ENCODE measurements at places on chromosomes 11 and 22.
A peak's percentile ranks its signal among the peaks of the same experiment; 100 is the strongest.

DNA sequence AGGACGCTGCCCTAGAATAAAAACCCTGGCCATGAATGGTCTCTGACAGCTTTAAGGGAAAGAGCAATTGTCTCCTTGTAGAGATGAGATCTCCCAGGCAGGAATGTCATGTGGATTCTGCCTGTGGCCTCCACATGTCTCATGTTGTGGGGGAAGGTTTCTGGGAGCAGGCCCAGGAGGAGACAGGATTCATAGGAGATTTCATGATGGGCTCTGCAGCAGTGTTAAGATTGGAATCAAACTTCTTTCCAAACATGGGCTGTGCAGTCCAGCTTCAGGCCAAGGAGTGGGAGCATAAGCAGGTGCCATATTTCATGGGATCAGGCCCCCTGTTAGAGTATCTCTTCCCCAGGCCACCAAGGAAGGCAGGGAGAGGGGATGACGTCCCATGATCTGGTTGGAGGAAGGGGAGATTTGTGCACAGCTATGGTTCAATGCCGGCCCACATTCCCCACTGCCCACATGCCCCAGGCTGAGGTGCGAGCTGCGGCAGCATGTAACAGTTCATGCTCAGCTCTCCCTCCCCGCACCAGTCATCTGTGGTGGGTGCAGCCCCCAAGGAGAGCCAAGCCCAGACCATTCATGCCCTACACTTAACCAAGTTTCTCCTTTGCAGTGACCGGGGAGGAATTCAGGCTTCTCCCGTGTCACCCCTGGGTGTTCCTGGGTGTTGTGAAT, 42.5 kb downstream of the LMO1 start:
- no peak for DNase-seq

DNA sequence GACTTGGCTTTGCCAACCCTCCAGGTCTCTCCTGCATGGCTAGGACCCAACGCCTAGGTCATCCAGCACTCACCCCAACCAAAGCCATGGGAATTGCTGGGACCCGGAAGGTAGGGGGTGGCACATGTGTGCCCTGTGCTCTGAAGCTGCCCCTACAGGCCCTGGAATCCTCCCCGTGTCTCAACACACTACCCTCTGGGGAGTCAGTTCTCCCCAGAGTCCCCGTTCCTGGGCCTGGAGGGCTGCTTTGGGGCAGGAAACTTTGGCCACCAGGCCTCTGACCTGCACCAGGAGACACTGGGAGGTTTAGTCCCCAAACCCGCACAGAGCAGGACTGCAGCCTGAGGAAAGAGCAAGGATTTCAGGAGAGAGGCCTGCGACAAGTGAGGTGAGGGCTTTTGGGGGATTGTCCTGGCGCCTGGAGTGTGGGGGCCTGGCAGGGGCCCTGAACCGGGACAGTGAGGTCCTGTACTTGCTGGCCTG, 495 bp upstream of the IFITM1 start:
- DNase-seq, result no peak

DNA sequence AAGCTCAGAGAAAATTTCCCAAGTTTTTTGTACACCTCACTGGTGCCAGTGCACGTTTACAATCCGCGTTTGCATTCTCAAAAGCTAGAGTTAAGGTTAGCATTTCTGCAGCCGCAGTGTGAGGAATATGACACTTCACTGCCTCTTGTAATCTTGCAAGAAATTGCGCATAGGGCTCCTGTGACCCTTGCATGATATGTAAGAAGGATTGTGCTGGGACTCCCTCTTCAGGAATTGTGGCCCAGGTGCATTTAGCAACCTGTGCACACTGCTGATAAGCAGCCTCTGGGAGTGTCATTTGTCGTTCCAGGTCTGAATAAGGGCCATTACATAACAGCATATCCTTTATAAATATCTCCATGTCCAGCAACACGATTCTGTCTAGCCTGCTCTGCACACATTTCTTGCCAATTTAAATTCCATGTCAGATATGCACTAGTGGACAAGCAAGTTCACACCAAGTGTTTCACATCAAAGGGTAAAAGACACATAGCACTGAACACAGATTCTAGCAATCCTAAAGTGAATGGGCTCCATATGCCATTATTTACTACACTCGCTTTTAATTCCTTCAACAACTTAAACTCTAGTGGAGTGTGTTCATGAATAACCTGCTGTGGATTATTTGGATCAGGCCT, 69.2 kb upstream of the INCENP start:
- DNase-seq, result peak; percentile 38

DNA sequence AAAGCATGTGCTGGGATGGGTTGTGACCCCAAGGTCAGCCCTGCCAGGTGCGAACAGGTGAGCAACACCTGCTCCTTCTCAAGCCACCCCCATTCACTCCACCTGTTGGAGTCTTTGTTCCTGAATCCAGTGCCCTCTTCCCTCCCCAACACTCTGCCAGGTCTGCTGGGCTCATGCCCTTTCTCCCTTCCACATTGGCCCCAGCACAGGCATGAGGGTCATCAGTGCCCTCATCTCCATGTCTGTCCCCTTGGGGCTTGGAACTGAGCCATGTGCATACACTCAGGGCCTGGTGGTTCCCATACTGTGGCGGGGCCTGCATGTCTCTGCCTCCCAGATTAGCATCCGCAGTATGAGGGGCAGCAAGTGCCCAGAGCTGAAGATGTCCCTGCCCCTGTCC, 19.1 kb downstream of the RFPL2 start:
- no peak for DNase-seq

- no peak for DNase-seq
Observed at GRCh38 chr11:119100994-119101758, 477 bp downstream of the DPAGT1 start.

DNA sequence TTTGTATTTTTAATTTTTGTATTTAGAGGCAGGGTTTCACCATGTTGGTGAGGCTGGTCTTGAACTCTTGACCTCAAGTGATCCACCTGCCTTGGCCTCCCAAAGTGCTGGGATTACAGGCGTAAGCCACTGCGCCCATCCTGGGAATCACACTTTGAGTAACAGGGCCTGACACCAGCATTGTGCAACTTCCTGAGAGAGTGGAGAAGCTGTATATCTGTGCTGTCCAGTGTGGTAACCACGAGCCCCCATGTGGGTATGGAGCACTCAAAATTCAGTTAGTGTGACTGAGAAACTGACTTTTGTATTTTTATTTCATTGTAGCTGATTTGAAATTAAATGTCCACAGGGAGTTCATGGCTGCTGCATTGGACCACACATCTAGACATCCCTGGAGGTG, 36.2 kb downstream of the MPPED1 start:
- no peak for DNase-seq

GRCh38 chr22:24514241-24515026, 19.3 kb downstream of the UPB1 start:
- DNase-seq, result no peak

GRCh38 chr22:26998716-26999115, 341.3 kb downstream of the MIAT start:
- no peak for DNase-seq

DNA sequence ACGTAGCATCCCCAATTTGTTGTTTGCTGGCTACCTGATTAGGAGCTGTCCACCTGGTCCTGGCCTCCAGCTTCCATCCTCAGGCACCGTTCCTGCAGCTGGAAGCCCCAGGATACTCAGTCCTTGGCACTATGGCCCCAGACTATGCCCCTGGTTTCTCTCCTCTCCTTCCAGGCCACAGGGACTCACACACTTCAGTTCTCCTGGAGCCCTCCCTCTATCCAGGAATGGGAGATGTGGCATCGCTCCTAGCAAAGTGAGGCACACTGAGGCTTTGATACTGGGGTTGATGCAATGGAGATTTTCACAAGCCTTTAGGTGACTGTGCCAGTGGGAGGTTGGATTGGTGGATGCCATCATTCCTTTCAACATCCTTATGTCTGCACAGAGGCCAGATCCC, 142.8 kb upstream of the B3GAT1 start:
- no peak for DNase-seq

DNA sequence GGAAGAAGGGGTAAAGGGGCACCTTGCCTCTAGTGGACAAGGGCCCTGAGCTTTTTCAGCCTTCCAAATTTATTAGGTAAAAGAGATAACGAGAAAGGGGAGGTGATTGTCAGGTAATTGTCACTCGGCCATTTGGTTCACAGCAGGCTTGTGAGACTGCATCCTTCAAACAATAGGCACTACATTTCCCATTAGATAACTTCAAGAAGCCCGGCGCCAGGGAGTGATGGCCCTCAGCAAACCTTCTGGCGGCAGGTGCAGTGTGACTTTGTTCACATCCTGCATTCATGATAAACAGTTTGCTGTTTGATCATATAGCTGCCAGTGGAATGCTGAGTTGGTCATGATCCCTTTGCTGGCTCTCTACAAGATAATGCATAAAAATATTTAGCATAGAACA, 185.1 kb downstream of the CWF19L2 start:
- no peak for DNase-seq

DNA sequence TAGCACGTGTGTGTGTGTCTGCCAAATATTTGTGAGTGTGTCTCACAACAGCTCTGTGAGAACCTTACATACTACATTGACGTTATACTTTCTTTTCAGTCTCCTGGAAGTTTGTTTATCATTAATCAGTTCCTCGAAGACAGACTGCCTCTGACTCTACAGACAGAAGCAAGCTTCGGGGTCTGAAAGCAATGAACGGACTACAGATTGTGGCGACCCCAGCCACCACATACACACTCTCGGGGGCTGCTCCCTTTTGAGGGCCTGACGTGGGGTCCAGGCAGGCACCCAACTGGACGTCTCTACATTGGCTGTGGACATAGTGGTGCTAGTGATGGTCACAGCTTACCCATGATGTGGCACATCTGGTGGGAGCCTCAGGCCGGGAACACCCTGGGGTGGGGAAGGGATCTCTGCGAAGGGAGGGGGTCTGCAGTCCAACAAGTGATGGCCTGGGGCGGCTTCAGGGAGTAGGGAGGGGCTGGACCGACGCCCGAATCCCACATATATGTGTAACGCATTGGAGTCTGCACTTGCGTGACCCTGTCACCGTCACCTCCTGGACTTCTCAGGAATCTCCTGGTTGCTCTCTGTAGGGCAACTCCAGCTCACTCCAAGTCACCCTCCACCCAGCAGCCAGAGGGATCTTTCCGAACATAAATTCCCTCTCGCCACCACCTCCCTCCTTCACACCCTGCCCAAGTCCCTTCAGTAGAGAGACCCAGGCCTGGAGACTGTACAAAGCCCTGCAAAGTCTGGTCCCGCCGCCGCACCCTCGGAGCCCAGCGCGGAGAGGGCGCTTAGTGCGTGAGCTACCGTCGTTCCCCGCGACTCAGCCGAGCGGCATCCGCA, 30.4 kb upstream of the TRIM29 start:
- DNase-seq, result peak; percentile 1

DNA sequence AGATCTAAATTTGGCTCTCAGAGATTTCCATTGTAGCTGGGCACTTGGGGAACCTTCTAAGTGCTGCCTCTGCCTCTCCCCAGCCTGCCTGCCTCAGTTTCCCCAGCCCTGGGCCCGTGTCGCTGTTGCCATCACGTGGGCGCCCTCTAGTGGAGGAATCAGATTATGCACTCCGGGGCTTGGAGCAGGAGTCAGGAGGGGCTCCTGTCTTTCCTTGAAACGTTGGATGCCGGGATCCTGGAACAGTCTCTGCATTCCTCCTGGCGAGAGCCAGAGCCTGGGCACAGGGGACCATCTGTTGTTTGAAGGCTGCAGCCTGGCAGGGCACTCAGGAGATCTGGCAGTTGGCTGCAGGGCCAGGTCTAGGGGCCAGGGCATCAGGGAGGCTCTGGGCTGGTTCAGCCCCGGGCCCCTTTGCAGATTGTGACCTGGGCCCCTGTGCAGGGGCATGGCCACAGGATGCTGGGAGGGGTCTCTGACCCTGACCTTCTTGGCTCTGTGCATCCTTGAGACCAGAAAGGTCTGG, 71.6 kb downstream of the LRP5 start:
- peak; percentile 57 for DNase-seq

- DNase-seq, result no peak
Observed at GRCh38 chr11:79990141-79990540, 549.3 kb upstream of the TENM4 start.

DNA sequence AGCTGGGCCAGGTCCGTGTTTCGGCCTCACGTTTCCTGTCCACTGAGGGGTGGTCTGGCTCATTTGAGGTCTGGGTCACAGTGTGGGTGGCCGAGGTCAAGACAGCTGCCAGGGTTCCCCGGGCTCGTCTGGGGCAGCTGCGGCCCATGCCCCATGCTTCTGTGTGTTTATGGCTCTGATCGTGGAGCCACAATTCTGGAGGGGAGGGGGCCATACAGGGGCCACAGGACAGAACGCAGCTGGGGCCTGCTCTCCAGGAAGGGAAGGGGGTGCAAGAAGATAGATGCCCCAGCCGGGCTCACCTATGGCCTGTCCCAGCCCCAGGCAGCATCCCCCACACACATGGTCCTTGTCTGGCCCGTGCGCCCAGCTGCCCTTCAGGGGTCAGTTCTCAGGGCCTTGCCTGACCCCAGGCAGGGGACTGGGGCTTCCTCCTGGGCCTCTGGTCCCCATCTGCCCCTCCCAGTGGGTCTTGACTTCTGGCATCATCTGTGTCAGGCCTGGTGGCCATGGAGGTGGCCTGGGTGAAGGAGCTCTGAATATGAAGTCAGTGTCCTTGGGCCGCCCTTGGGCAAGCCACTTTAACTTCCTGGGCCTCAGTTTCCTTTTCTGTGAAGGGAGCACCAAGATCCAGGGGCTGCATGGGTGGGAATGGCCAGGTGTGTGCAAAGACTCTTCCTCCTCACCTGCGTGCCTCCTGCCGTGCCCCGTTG, 8.4 kb downstream of the TSPAN32 start:
- no peak for DNase-seq

- DNase-seq, result no peak
Observed at GRCh38 chr11:116400081-116400480, 372.7 kb downstream of the BUD13 start.

GRCh38 chr11:32187111-32187510, 96.2 kb downstream of the RCN1 start:
- no peak for DNase-seq
